GM12864 (cell line): ENCODE measurements at places on chromosomes 1 and 21.

- DNase-seq, result no peak
Measured at GRCh38 chr21:44090325-44090724, 16.9 kb upstream of the PWP2 start.

GRCh38 chr1:241627453-241628259, 12.5 kb downstream of the CHML start:
- no peak for DNase-seq

- no peak for DNase-seq
Measured at GRCh38 chr1:2438038-2438437, 25.7 kb upstream of the PEX10 start.

GRCh38 chr1:210371916-210372315, 43.2 kb downstream of the HHAT start:
- no peak for DNase-seq

DNA sequence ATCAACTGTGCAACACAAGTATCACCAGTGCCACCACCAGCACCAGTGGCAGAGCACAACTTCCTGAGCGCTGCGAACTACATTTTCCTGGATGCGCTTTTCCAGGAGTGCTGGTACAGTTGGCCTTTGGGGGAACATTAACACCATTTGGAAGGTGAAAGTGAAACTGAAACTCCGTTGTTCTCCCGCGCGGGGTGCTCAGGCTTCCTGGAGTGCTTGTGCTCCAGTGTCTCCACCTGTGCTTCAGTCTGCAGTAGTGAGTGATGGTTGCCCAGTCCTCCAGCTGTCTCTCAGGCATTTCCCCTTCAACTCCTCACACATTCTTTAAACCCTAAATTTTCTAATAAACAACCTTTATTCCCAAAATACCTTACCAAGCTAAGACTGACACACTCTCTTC, 187.8 kb downstream of the LRRIQ3 start:
- no peak for DNase-seq
